ENCODE measurements at places on chromosomes 11 and 22.
A peak's percentile ranks its signal among the peaks of the same experiment; 100 is the strongest.

GRCh38 chr22:21865041-21865440 is 2.4 kb downstream of the MAPK1 start:
- peak; percentile 85 for DNase-seq

DNA sequence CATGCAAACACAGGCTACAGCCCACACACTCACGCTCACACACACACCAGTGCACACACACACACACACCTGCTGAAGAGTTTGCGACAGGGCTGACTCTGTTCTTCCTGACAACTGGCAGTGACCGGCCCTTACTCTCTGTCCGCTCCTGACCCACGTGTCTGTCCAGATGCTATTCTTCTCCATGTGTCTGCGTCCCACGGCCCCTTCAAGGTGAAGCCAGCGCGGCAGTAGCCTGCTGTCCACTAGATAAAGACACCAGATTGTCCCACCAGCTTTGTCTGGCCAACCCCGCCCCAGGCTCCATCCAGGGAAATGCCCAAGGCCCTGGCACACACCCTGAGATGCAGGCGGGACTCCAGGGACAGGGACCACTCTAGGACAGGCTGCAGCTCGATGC is 713.9 kb downstream of the BRD1 start:
- DNase-seq: no peak

GRCh38 chr11:103234974-103235373 is 125.7 kb downstream of the DYNC2H1 start:
- peak; percentile 71 for DNase-seq

- DNase-seq: no peak
Observed at GRCh38 chr11:17511571-17511970, 32.6 kb downstream of the USH1C start.

DNA sequence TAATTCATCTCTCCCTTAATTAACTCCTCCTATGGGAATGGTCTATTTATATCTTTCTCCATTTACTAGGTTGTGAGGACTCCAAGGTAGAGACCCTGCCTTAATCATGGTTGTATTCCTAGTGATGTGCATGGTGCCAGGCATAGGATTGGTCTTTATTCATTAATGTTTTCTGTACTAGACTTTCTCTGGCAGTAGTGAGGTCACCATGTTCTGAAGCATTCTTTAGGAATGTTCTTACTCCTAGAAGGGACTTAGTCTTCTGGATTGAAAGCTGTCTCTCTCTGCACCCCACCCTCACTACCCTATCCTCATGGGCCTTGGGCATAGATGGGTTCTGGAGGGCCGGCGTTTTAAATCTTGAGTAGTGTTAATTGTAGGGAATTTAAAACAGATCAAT is 10.6 kb upstream of the INSC start:
- no peak for DNase-seq

GRCh38 chr11:14381968-14382367 is 23.0 kb upstream of the RRAS2 start:
- DNase-seq: no peak

DNA sequence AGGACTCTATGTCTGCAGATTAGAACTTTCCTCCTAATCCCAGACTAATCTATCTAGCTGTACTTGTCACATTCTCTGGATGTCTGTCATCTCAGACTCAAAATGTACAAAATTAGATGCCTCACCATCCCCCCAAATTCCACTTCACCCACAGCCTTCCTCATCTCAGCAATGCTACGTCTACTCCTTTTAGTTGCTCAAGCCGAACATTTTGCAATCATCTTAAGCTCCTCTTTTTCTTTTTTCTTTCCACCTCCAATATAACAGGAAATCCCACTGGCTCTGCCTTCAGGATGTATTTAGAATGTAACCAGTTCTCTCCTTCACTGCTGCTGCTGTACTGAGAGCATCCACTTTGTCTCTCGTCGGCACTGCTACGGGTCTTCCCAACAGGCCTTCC is 1091.8 kb downstream of the TBC1D22A start:
- no peak for DNase-seq

DNA sequence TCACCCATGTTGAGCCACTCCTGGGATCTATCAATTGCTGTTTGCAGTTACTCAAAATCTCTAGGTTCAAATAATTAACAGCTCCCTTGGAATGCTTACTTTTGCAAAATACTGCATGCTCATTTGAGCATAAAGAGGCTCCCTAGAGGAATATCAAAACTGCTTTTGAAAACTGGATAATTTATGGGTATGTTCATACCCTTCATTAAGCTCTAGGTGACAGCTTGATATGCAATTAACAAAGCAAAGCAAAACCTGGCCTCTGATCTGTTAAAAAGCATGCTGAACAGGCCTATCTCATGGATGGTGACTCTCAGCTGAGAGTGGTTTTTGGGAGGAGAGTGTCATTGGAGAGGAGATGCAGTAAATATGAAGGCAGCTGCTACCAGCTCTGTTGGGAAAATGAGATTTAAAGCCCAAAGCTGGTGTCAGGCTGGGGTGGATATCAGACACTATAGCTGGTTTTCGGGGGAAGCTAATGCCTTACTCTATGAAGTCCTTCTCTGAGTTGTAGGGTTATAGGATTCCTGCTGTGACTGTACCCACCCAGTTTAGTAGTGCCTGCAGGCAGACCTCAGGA is 110.9 kb downstream of the RASSF10 start:
- no peak for DNase-seq

GRCh38 chr11:133577403-133577802 is 45.1 kb upstream of the OPCML start:
- no peak for DNase-seq

GRCh38 chr11:123083623-123084029 is 21.7 kb upstream of the HSPA8 start:
- peak; percentile 99 for DNase-seq

DNA sequence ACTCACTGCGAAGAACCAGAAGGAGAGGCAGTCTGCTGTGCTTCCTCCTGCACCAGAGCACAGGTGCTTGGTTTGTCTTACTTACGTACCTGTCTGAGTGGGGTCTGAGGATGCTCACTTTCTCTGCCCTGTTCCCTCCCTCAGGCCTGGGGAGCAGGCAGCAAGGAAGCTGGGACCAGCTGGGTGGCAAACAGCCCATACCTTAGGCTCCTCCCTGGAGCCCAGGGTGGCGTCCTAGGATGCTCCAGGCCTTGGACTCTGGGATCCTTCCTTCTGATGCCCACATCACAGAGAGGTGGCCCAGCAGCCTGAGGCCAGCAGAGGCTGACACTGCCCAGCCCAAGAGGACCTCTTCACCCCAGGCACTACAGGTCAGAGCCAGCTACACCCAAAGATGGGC is 593.2 kb downstream of the BRD1 start:
- no peak for DNase-seq

- peak; percentile 97 for DNase-seq
Observed at GRCh38 chr22:49936018-49936972, 17.9 kb downstream of the CRELD2 start.

DNA sequence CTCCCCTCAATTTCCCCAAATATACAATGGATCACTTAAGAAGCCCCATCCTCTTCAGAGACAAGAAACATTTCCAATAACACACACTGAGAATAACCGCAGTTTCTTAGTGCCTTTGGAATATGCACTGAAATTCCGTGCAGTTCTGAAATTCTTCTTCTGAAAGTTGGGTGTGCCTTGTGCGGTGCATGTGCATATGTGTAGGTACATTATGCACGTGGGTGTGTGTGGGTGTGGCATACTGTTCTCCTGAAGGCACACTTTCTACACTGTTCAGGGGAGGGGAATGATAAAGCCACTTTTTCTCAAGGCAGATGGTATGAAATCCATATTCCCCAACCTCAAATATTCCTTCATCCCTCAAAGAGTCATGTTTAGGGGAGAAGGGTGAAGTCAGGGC is 1.7 kb downstream of the EXPH5 start:
- no peak for DNase-seq

DNA sequence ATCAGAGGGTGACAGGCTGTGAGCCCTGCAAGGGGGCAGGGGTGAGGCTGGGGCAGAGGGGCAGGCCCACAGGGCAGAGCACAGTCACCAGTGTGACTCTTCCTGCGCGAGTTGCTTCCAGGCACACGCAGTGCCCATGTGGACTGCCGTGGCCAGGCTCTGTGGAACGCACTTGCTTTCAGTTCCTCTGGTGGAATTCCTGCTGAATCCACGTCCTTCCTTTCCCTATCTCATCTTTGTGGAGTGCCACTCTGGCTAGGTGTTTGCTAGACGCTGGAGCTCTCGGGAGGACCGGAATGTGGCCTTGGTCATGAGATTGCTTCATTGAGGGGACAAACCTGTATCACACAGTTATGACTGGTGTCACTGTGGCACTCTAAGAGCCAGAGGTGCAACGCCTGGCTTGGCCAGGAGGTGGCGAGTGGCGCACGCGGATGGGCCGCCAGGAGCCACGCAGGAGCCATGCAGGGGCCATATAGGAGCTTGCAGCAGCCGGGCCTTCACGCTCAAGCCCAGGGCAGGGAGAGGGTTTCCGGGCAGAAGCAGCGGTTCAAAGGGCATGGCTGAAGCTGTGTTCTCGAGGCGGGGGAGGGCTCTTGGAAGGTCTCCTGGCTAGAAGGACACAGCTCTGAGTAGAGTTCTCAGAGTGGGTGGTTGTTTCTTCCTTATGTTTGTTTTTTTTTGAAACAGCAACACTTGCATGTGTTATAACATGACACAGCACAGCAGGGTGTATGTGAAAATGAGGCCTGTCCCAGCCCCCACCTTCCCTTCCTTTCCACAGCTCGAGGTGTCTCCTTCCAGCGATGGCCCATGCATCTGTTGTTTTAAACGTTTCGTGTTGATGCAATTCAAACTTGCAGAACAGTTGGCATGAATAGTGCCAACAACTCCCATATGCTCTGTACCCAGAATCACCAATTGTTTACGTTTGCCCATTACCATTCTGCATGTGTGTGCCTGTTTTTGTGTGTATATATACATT is 36.2 kb downstream of the TBC1D22A start:
- DNase-seq: peak; percentile 73

DNA sequence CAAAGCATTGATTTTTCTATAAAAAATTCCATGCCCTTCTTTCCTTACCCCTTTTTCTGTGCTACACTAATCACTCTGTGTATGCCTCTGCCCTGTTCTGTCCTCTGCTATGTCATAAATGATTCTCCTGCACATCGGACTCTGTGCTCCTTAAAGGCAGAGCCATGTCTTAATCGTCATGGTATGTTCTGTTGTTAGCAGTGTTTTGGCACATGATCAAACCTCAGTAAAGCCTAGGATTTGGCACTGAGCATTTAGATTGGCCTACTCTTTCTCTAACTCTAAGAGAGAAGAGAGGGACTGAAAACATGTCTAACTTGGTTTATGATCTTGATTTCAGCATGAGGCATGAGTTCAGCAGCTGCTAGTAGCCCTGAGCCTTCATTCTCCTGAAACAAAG is 266.9 kb downstream of the AASDHPPT start:
- peak; percentile 72 for DNase-seq

DNA sequence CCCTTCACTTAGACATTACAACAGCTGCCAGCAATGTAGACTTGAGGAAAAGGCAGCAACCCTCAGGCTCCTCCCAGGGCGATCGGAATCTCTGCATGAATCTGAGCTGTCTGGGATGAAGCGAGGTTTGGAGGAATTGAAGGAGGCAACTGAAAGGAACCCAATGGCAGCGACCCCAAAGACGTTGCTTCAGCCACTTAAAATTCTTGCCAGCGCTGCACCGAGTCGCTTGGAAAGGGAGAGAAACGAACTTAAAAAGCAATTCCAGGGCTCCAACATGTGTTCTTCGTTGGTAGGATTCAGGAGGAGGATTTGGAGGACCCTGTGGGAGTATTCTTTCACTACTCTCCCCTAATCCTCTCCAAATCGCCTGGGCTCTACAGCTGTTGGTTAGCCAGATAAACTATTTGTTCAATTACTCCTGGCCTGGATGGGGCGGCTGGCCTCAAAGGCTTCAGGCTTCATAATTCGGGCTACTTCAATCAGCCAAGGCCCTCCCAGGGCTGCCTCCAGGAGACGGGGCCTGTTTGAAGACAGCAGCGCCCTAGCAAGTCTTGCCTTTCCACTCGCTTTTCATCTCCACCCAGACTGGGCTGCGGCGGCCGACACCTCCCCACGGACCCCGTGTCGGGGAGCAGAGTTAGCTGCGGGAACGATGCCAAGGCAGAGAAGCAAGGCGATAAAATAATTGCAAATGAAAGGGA is 72.4 kb upstream of the TMEM45B start:
- no peak for DNase-seq

DNA sequence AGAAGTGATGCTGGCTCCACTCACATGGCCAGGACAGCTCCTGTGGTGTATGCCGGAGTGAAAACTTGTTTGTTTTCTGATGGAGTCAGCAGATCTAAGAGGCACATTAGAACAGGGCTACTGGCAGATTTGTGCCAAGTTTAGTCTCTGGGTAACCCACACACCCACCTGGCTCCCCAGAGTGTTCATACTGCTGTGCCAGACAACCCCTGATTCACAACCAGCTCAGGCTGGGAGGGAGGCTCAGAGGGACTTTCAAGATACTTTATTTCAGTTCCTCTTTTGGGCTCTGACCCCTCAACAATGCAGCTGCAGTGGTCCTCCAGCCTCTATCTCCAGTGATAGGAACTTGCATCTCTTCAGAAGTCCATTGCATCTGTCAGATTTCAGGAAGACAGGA is 8.5 kb downstream of the NTM start:
- DNase-seq: no peak
